ENCODE measurements at places on chromosomes 1 and 21.

DNA sequence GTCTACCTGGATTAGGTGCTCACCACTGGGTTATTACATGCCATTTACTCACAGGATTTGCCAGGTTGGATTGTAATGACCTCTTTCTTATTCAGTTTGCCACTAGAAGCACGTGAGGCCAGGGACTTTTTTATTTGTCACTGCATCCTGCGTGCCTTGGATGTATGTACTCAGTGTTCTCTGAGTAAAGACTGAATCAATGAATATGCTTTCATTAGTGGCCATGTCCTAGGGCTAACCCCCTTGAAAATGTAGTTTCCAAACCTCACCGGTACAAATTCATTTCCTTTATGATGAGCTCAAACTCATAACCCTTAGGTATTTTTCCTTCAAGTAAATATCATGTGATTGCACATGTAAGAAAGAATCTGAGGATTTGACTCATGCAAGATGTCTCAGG is 1.3 kb upstream of the ZP4 start:
- DNase-seq = no peak

- DNase-seq = no peak
Observed at GRCh38 chr1:18166341-18166740, 58.7 kb downstream of the IGSF21 start.

- no peak for DNase-seq
Observed at GRCh38 chr1:47686731-47687630, 249.1 kb downstream of the FOXD2 start.

GRCh38 chr1:183566026-183566425 is 24.2 kb downstream of the NCF2 start:
- DNase-seq = no peak

GRCh38 chr1:226993814-226994585 is 53.9 kb downstream of the COQ8A start:
- no peak for DNase-seq

DNA sequence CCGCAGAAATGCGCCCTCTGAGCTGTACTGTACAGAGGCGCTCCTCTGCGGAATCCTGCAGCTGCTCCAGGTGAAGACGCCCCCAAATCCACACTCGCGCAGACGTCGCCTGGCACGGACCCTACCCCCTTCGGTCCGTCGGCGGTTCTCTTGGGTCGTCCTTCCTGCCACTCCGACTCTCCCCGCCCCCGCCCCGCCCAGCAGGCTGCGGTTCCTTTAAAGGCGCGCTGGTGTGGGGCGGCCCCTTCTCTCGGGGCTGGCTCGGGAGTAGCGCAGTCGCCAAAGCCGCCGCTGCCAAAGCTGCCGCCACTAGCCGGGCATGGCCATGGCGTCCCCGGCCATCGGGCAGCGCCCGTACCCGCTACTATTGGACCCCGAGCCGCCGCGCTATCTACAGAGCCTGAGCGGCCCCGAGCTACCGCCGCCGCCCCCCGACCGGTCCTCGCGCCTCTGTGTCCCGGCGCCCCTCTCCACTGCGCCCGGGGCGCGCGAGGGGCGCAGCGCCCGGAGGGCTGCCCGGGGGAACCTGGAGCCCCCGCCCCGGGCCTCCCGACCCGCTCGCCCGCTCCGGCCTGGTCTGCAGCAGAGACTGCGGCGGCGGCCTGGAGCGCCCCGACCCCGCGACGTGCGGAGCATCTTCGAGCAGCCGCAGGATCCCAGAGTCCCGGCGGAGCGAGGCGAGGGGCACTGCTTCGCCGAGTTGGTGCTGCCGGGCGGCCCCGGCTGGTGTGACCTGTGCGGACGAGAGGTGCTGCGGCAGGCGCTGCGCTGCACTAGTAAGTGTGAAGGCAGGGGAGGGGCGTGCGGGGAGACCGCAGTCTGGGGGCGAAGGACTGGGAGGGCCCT is at the start of gene RASSF5:
RASSF5 (plus strand) TSS at position 248 of the 846 bp plus-strand sequence; CDS start at position 320, 72 bp downstream.
- peak; percentile 81 for DNase-seq

DNA sequence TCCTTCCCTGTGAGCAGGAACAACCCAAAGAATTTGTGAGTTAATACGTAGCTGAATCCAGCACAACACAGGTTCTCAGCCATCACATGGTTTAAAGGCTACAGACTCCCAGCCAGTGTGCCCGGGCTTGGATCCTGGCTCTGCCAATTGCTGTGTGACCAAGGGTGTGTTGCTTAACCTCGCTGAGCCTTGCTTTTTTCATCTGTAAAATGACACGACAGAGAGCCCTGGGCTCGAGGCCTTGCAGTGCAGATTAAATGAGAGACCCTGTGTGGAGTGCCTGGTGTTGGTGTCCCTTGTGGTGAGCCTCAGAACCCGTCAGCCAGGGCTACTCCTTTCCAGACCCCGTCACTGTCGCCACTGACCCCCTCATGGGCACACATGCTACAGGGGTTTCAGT is 39.4 kb downstream of the CHAF1B start:
- DNase-seq = no peak

DNA sequence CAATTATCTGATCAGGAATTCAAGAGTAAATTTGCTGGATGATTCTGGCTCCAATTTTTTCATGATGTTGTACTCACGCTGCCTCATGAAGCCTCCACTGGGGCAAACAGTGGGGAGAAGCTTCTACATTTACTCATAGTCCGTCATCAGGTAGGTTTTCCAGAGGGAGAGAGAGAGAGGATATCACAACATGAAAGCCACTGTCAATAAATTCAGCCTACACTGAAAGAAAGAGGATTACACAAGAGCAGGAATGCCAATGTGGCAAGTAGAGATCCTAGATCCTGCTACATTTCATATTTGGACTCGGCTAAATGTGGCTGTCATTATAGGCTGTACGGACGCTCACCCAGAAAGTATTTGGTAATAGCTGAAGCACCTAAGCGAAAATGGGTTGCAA is 819.9 kb downstream of the BRINP3 start:
- no peak for DNase-seq

DNA sequence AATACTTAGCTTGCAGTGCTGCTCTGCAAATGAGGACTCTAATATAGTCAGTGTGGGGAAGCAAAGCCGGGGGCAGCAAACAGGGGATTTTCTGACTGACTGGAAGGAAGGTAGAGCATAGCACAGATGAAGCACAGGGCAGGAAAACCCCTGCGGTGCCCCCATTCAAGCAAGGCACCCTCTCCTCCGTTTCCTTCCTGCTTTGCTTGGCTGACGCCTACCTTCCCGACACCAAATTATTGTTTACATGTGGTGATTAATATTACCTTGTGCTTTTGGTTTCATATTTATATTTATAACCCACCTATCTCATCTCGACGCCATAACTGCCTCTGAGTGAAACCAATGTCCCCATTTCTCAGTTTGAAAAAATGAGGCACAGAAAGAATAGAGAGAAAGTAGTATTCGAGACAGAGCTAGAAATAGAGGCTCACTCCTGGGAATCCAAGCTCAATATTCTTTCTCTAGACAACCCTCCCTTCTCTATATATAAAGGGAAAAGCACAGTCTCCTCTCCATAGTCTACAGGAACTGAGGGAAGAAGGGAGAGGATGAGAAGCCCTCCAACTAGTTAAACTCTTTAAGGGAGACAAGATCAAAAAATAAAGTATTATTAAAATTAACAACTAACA is 41.3 kb downstream of the PIK3C2B start:
- peak; percentile 51 for DNase-seq

DNA sequence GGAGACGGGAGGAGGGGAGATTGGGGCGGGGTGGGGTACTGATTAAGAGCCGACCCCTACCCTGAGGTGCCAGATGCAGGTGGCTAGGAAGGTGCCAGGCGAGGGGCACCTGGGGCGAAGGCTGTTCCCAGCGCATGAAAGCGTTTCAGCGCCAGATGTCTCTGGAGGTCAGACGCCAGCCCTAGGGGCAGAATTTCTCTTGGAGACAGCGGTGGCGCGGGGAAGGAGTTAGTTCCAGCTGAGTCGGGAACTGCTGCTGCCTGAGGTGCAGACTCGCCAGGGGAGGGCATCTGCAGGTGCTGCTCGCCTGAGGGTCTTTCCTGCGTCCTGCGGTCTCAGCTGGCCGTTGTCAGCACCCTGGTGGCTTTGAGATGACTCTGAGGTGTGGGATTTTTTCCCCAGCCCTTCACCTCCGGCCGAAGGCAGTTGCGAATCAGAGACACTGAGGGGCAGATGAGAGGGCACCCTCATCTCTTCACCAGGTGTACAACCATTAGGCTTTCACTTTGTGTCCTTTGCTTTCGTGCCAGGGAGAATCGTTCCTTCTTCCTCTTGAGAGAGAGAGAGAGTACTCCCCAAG is 539 bp downstream of the CGN start:
- no peak for DNase-seq

GRCh38 chr1:236320671-236321070 is 38.9 kb upstream of the ERO1B start:
- no peak for DNase-seq

DNA sequence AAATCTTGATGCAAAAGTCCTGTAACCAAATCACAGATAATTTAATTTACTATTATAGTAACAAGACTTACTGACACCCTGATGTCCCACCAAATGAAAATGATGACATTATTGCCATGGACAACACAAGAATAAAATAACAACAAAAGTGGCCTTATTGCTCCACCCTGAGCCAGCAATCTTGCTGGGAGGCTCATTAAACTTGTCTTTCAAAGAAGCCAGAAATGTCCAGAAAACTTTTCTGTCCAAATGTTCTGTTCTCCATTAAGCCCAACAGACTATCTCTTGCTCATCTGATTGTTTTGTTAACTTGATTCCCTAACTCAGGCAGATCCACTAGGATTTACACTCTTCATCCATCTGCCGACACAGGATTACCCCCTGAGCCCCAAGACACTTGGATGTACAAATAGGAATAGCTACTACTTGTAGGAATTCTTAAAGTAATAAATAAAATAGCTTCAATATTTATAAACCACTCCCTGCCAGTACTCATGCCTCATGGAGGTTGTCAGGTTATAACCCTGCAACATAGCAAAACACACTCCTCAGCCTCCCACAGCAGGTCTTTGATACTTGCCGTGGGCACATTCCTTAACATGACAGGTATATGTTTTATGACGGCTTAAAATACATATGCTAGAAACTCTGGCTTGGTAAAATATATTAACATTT is 84.9 kb downstream of the PTPN14 start:
- DNase-seq = no peak

DNA sequence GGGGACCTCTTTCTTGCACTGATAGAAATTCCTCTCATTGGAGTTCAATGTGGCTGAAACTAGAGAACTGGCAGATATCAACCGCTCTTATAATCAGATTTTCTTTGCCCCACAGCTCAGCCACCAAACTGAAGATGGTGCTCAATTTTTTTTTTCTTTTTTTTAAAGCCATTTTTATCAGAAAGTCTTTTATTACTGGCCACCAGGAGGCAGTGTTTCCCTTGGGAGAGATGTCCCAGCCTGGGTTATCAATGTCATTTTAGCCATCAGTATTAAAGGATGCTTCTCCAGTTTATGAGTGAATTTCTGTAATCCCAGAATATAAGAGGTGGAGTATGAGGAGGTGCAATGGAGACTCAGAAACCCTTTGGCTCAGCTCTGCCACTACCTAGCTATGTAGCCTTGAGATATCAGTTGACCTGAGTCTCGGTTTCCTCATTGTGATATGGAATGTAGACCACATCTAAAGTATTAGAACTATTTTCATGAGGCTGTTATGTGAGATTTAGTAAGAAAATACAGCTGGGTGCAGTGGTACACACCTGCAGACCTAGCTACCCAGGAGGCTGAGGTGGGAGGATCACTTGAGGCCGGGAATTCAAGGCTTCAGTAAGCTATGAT is 27.6 kb downstream of the CD244 start:
- peak; percentile 17 for DNase-seq

DNA sequence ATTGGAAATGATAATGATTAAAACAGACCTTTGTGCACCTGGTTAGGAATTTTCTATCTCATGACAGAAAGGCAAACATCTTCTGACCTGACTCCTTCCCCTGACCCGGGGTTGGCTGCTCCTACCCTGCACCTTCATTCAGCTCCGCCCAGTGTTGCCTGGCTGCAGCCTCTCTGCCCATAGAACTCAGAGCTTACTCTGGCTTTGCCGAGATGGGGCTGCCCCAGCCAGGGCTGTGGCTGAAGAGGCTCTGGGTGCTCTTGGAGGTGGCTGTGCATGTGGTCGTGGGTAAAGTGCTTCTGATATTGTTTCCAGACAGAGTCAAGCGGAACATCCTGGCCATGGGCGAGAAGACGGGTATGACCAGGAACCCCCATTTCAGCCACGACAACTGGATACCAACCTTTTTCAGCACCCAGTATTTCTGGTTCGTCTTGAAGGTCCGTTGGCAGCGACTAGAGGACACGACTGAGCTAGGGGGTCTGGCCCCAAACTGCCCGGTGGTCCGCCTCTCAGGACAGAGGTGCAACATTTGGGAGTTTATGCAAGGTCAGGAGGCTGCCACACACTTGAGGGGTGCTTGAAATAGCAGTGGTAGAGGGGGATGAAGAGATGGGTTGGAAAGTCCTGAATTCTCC is at the start of gene DIO1:
DIO1 (plus strand) TSS at position 189 of the 638 bp plus-strand sequence; CDS start at position 213, 24 bp downstream.
- no peak for DNase-seq

- DNase-seq = no peak
Observed at GRCh38 chr1:200316148-200316803, 93.6 kb downstream of the ZNF281 start.

GRCh38 chr1:43708002-43708410 is 670 bp downstream of the ST3GAL3 start:
- DNase-seq = no peak

DNA sequence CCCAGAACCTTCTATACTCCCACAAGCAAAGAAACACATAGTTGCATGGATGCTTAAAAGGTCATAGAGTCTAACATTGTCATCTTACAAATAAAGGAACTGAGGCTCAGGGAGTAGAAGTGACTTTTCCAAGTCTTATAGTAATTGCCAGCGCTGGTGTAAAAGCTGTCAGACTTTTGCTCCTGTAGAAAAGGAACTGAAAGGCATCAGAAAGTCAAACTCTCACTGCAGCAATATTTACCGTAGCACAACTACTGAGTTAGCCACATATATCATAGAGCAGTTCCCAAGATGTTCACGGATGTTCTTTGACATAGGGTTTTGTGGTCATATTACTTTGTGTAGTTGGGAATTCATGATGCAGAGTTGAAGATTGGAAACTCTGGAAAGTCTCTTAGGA is 16.6 kb upstream of the USP24 start:
- DNase-seq = no peak

DNA sequence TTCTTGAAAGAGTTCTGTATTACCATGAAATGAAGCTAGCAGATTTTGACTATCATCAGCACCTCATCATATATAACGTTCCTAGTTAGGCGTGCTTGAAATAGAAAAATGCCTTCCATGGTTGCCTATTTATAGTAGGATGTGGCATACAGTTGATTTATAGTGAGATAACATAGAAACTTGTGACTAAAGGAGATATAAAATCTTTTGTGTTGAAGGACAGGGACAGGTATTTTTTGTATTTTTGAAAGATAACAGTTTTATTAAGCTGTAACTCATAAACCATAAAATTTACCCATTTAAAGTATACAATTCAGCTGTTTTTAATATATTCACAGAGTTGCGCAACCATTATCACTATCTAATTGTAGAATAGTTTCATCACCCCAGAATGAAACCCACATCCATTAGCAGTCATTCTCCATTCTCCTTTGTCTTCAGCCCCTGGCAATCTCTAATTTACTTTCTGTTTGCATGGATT is 19.3 kb downstream of the SPEN start:
- DNase-seq = no peak

GRCh38 chr1:2032737-2033136 is 13.6 kb downstream of the GABRD start:
- no peak for DNase-seq

- no peak for DNase-seq
Observed at GRCh38 chr1:165644064-165644735, 13.2 kb downstream of the MGST3 start.
